Endothelial cell of umbilical vein (primary cell): ENCODE measurements at places on chromosomes 16 and 17. TPM values are rescaled to one million over a fixed set of nuclear protein-coding genes. Genes with fewer than 3 reads are reported as not detected.

DNA sequence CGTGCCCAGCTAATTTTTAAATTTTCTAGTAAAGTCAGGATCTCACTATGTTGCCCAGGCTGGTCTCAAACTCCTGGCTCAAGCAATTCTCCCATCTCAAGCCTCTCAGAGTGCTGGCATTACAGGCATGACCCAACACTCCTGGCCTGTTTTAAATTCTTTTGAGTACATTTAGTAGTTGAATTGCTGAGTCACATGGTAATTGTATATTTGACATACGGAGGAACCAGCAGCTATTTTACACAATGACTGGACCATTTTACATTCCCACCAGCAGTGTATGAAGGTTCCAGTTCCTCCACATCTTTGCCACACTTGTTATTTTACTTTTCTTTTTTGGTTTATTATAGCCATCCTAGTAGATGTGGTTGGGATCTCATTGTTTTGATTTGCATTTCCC, 43.6 kb downstream of the RHOT1 start:
- H3K27me3 ChIP-seq, result no peaks in the 10 kb centered on the region
- no peak overlapping the region for H3K27ac ChIP-seq
- no peak overlapping the region for H3K4me3 ChIP-seq
- no peaks in the 10 kb centered on the region for H3K36me3 ChIP-seq
- H3K4me1 ChIP-seq, result peaks cover 4% of the 10 kb centered on the region

GRCh38 chr17:18070861-18071340, 16.8 kb upstream of the DRG2 start:
- peak; percentile 8 for DNase-seq
- no peaks in the 10 kb centered on the region for H3K4me1 ChIP-seq
- no peaks in the 10 kb centered on the region for H3K36me3 ChIP-seq
- H3K4me3 ChIP-seq, result no peak overlapping the region
- no peak overlapping the region for H3K27ac ChIP-seq
- peaks cover 8% of the 10 kb centered on the region for H3K27me3 ChIP-seq

- no peaks in the 10 kb centered on the region for H3K36me3 ChIP-seq
- H3K4me1 ChIP-seq, result no peaks in the 10 kb centered on the region
- no peak overlapping the region for H3K4me3 ChIP-seq
- no peak overlapping the region for H3K27ac ChIP-seq
- no peaks in the 10 kb centered on the region for H3K27me3 ChIP-seq
Measured at GRCh38 chr16:28081391-28081968, 18.0 kb upstream of the GSG1L start.

DNA sequence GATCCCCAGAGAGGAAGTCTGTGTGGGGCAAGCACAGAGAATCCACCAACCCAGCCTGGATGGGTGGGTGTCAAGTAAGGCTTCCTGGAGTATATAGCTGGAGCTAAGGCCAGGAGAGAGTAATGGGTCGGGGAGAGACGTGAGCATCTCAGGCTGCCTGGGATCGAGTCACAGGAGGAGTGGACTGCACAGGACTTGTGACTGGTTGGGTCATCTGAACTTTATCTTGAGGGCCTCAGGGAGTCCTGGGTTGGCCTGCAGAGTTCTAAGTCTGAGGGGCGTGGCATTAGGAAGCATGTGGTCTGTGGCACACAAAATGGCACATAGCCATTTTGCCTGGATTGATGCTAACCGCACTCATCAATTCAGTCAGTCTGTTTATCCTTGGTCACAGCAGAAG, 1.5 kb downstream of the PLA2G15 start:
- no peak overlapping the region for H3K4me3 ChIP-seq
- DNase-seq, result no peak

- no peak for DNase-seq
- H3K27ac ChIP-seq, result no peak overlapping the region
- H3K36me3 ChIP-seq, result no peaks in the 10 kb centered on the region
Measured at GRCh38 chr17:82424001-82424862, 5.8 kb upstream of the OGFOD3 start.

DNA sequence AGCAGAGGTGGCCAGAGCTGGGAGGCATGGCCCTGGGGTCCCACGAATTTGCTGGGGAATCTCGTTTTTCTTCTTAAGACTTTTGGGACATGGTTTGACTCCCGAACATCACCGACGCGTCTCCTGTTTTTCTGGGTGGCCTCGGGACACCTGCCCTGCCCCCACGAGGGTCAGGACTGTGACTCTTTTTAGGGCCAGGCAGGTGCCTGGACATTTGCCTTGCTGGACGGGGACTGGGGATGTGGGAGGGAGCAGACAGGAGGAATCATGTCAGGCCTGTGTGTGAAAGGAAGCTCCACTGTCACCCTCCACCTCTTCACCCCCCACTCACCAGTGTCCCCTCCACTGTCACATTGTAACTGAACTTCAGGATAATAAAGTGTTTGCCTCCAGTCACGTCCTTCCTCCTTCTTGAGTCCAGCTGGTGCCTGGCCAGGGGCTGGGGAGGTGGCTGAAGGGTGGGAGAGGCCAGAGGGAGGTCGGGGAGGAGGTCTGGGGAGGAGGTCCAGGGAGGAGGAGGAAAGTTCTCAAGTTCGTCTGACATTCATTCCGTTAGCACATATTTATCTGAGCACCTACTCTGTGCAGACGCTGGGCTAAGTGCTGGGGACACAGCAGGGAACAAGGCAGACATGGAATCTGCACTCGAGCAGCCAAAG, 2.3 kb downstream of the CSF3 start:
- H3K27me3 ChIP-seq, result no peaks in the 10 kb centered on the region
- DNase-seq, result no peak
- H3K27ac ChIP-seq, result peak overlapping the region; percentile 99
- H3K36me3 ChIP-seq, result peaks cover 3% of the 10 kb centered on the region
- H3K4me3 ChIP-seq, result no peak overlapping the region

DNA sequence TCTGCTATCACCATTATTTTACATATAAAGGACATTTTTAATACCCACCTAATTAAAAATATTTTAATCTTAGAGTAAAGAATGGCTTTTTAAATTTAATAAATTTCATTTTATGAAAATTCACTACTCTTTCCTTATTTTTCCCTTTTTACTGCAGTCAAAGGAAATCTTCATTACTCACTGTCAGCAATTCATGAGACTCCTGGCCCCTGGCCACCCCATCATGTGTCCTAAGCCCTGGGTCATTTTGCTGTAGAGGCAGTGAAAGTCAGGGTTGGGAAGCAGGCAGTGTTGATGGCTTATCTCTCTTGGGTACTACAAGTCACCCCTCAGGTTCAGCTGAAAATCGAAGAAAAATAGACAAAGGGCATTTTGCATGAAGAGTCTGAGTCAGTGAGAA, 468.6 kb upstream of the CCL2 start:
- no peak for DNase-seq
- no peaks in the 10 kb centered on the region for H3K4me1 ChIP-seq
- H3K27me3 ChIP-seq, result no peaks in the 10 kb centered on the region
- no peaks in the 10 kb centered on the region for H3K36me3 ChIP-seq

DNA sequence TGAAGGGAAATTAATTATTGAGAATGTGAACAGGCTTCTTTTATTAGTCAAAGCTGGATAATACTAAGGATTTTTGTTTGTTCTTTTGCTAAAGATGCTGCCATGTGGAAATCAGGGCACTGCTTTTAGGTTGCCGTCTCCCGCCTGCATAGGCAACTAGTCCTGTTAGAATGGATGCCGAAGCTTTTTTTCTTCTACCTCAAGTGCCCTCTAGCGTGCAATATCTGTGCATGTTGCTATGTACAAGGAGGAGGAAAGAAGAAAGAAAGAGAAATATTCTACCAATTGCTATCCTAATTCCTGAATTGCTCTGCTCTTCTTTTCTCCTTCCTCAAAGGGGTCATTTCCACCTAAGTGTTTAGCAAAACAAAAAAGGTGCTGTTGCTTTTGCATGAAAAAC, 5.2 kb upstream of the CDH8 start:
- H3K36me3 ChIP-seq, result no peaks in the 10 kb centered on the region

DNA sequence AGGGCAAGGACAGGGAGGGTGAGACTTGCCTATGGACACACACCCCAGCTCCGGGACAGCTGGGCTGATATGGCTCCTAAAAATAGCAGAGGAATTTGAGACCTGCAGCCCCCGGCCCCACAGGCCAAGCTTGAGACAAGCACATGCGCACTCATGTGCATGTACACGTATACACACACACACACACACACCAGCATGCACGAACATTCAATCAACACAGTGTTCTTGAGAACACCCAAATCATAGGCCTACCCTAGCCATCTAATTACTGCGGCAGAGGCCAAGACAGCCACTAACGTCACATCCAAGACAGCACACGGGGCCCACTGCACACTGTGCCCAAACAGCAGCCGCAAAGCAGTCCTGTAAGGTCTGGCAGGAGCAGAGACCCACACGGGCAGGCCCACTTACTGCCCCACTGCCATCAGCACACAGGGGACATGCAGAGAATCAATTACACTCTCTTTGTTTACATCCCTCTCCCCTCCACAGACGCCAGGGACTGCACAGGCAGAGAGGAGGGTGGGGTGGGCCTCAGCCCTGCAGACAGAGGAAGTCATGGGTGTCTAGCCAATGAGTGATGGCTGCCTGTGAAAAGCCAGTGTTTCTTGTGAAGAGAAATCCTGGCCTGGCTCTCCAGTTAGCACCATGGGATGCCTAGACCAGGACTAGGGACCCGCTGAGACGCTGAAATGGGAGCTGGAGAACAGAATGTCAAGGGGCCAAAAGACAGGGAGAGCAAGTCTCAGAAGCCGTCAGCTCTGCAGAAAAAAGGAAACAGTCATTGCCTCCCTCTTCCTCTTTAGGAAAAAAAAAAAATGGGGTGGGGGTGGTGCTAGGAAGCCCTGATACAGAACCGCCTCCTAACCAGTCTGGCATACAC, 39.3 kb downstream of the MYO18A start:
- H3K4me3 ChIP-seq, result no peak overlapping the region
- peaks cover 30% of the 10 kb centered on the region for H3K4me1 ChIP-seq
- H3K27ac ChIP-seq, result no peak overlapping the region
- no peaks in the 10 kb centered on the region for H3K27me3 ChIP-seq
- peak; percentile 58 for DNase-seq

TBCD gene
- polyA plus RNA-seq, result 121 and 149 TPM in 2 replicates

ENGASE gene
- polyA plus RNA-seq, result 10.5 and 13.7 TPM in 2 replicates

ZNHIT3 gene
- polyA plus RNA-seq, result 61.3 and 66.9 TPM in 2 replicates
